NCI-H1417 (cell line): ENCODE measurements at places on chromosomes 3 and 15.
A peak's percentile ranks its signal among the peaks of the same experiment; 100 is the strongest.

DNA sequence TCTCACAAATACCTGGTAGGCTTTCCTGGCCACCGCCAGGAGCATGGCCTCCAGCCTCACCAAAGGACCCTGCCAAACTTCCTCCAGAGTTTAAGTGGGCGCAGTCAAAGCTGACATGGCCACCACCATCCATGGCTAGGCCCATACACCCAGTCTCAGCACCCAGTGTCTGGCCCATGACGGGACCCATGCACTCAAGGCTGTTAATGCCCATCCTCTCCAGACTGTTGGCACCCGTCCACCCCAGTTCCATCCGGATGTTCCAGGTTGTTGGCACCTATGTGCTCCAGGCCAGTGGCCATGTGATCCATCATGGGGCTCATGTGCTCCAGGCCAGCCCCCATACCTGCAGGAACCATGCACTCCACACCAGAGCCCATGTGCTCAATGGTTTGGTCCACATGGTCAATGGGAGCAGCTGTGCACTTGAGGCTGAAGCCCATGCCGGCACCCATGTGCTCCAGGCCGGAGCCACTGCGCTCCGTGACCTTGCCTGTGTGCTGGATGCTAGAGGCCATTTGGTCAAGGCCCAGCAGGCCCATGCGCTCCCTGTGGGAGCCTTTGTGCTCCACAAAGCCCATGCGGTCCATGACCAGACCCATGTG, 20.4 kb downstream of the CTDSPL2 start:
- no peak for DNase-seq

DNA sequence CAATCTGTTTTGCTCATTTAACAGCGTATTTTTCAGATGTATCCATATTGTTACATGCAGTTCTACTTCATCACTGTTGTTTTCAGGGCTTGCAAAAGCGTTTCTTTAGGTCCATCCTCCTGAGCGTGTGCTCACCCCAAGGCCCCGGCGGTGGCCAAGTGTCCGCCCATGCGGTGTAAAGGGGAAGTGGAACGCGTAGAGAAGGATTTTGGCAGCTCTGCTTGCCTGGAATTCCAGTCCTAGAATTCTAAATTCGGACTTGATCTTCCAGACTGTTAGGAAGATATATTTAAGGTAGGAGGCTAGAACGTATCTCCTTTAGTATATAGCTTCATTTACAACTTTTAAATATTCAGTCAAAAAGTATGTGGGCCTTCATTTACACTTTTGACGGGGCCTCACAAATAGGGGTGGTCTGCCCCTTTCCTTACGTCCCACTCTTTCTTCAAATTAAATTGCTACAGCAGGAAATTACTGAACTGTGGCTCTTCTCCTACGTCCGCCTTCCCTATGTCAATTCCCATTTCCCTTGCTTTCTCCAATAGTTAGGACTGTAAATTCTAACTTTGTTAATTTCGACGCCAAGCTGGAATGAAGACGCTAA, 609 bp upstream of the TBC1D23 start:
- peak; percentile 72 for DNase-seq

DNA sequence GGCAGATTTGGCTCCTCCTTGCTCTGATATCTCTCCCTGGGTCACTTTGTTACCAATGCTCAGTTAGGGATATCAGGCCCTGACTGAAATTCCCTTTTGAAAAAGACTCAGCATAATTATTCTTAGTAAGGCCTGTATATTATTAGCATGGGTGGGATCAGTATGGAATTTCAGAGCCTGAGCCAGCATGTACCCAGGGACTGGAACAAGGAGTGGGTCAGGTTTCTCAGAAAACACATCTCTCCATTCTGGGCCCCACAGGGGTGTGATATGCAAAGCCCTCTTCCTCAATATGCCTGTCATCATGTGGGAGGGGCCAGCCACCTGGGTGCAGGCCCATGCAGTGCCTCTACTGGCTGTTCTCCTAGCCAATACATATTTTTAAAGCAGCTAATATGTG, 423.2 kb downstream of the EPHB1 start:
- DNase-seq: no peak

- DNase-seq: no peak
These were observed 177.7 kb downstream of the THRB start for GRCh38 chr3:24316887-24317383.

DNA sequence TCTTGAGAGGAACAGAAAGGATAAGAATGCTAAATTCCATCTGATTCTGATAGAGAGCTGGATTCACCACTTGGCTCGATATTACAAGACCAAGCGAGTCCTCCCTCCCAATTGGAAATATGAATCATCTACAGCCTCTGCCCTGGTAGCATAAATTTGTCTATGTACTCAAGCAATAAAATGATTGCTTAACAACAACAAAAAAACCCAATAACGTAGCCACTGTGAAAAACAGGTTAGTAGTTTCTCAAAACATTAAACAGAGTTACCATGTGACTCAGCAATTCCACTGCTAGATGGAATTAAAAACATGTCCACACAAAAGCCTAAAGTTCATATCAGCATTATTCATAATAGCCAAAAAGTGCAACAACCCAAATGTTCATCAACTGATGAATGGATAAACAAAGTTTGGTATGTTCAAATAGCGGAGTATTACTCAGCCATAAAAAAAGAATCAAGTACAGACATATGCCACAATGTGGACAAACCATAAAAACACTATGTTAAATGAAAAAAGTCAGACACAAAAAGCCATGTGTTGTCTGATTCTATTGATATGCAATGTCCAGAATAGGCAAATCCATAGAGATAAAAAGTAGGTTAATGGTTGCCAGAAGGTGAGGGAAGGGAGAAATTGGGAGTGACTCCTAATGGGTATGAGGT, 16.8 kb downstream of the BCL2L10 start:
- no peak for DNase-seq

GRCh38 chr3:49717959-49718857, 1.3 kb downstream of the AMIGO3 start:
- DNase-seq: no peak

- DNase-seq: no peak
These were observed 65.8 kb upstream of the LEKR1 start for GRCh38 chr3:156760333-156760732.

- DNase-seq: no peak
These were observed 1536.7 kb downstream of the SI start for GRCh38 chr3:163541629-163542028.

GRCh38 chr3:139695426-139696313, 17.9 kb upstream of the NMNAT3 start:
- DNase-seq: no peak

- DNase-seq: no peak
These were observed 136.0 kb upstream of the CBLB start for GRCh38 chr3:106004826-106005225.

DNA sequence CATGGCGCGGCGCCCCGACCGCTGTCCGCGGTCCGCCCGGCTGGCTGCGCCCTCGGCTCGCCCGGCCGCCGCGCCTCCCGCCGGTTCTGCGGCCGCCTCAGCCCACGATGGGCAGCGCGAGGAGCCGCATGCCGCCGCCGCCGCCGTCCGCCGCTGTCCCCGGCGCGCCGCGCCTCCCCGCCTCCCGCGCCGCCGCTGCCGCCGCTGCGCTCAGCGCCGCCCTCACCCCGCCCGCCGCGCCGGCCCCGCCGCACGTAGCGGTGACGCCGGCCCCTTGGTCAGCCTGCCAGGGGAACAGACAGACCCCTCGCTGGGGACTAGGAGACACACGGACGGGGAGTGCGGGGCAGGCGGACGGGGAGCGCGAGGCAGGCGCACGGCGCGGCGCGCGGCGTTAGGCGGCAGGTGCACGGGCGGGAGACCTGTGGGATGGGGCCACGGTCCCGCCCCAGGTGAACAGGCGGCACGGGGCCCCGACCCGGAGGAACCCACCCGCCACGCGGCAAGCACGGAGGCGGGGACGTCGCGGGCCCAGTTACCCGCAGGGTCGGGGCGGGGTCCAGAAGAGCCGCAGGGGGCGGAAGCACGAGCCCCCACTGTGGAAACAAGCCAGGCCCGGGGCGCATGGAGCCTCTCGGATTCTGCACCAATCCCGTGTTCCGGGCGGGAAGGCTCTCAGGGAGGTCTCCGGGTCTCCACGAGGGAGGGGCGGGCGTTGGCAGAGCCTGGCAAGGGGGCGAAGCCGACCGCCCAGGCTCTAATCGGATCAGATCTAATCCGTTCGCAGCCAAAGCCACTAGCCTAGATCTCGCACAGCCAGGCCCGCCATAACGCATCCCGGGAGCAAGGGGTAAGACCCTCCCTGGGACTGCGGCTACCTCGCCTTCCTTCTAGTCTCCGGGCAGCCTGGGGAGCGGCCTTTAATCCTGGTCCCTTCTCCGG, at the start of gene CSPG5:
CSPG5 (minus strand) TSS at position 175 of the 942 bp plus-strand sequence; CDS start at position 3, 172 bp downstream.
- no peak for DNase-seq

DNA sequence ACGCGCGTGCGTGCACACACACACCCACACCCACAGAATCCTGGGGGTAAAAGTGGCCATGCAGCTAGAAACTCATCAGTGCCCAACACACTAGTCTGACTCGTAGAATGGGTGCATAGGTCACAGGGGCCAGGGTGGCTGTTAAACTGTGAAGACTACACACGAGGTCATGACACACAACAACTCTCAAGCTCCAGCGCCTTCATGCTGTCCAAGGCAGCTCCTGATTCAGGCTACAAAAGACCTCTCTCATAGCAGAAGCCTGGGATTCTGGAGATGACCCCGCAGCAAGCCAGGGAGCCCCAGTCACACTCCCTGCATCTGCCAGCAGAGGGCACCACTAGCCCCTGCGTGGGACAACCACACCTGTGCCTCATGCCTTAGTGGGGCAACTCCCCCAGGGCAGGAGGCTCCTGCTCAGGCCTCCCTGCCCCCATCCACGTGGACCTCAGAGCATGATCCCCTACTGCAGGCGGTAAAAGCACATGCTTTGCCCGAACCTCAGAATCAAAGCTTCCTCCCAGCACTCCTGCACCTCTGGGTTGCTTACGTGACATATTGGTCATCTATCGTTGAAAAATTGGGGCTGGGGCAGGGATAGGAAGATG, 93.1 kb downstream of the LRIG1 start:
- peak; percentile 45 for DNase-seq
